Osteocyte (in vitro differentiated cells): ENCODE measurements at places on chromosomes 2 and 18.

DNA sequence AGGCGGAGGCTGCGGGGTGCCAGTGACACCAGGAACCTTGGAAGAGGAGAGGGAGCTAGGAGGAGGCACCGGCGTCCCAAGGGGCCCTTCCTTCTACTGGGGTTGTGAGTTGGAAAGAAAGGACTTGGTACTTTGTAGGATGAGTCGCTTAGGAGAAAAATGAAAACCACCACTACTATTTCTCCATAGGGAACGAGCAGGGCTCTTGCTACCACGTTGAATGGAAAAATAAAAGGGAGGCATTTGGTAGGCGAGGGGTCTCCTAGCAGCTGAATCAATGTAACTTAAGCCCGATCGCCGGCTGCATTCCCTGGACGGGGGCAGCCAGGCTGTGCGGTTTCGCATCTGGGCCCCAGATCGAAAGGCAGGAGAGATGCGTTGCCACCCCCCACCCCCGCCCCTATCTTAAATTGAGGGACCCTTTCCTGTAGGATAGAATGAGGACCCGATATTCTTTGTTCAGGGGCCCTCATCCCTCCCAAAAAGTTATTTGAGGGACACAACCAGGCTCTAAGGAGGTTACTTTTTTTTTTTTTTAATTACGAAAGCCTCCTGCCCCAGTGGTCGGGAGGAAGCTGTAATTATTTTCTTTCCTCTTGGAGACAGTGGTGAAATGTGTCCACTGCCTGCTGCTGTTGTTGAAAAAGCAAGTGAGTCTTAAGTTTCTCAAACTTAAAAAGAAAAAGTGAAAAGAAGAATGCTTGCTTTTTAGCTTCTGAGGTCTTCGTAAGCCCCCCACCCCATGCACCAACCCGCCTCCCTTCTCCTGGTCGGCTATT is 1.3 kb downstream of the IGFBP2 start:
- no peak for DNase-seq

DNA sequence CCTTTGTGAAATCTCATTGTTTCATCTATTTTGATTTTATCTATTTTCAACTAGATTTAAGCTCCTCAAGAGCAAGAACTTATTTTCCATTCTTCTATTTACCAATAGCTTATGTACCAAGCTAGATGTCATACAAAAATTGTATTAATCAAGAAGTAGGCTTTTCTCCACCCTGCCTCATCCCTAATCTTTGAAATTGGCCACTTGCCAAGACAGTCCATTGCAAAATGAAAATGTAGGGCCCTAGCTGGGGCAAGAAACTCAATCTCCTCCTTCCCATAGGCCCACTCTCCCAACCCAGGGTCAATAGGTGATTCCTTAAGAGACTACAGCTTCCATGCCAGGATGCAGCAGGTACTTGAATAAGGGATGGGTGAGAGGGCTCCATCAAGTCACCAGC is 39.3 kb upstream of the STPG4 start:
- DNase-seq = no peak

GRCh38 chr2:202689898-202690297 is 55.1 kb downstream of the FAM117B start:
- DNase-seq = no peak

GRCh38 chr2:26942543-26943295 is 27.7 kb upstream of the MAPRE3 start:
- DNase-seq = no peak

DNA sequence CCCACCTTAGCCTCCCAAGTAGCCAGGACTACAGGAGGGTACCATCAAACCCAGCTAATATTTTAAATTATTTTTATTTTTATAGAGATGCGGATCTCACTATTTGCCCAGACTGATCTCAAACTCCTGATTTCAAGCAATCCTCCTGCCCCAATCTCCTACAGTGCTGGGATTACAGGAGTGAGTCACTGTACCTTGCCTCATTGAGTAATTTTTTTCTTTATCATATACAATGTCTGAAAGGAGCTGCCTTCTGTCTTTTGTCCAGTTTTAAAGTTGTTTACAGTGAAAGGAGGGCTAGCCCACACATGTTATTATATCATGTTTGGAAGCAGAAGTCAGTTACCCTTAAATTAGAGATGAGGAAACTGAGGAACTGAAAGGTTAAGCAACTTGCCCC is 32.5 kb downstream of the PRKRA start:
- no peak for DNase-seq

DNA sequence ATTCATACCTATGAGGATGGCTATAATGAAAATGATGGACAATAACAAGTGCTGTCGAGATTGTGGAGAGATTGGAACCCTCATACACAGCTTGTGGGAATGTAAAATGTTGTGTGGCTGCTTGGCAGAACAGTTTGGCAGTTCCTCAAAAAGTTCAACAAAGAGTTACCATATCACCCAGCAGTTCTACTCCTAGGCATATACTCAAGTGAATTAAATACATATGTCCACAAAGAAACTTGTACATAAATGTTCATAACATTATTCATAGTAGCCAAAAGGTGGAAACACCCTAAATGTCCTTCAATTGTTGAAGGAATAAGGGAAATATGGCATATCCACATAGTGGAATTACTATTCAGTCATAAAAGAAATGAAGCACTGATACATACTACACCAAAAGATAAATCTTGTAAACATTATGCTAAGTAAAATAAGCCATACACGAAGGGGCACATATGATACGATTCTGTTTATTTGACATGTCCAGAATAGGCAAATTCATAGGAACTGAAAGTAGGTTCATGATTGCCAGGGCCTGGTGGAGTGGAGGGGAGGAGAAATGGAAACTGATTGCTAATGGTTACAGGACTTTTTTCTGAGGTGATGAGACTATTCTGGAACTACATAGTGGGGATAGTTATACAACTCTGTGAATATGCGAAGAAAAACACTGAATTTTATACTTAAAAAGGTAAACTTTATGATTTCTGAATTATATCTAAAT is 92.1 kb downstream of the ADAM23 start:
- DNase-seq = no peak

DNA sequence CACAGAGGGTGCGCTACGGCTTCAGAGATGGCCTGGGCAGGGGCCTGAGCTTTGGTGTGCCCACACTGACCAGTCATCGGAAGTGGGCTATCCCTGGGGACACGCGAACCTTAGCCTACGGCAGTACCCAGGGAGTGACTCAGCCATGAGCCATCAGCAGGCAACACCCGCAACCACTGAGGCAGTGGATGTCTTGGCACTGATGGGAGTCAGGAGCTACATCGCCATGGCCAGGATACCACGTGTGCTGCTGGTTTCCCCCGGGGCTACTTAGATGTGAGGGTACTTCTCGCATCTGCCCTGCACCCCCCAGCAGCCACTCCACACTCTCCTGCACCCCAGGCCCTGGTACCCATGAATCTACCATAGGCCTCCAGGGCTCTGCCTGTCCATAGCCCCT is 12.8 kb upstream of the HPCAL1 start:
- no peak for DNase-seq

DNA sequence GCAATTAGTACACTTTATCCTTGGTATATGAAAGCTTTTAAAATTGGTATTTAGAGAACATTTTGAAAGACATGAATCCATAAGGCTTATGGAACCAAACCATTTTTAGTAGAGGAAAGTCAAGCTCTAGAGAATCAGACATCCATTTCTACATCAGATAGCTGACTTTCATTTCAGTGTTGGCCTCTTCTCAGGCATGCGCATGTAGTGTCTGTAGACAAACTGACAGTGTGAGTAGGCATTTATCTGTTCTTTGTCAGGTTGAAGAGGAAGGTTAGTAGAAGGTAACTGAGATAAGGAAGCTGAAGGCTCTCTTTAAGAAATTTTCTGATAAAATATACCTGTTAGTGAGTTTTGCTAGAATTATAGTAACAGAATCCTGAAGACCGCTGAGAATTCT is 221.9 kb upstream of the SIX3 start:
- DNase-seq = no peak

DNA sequence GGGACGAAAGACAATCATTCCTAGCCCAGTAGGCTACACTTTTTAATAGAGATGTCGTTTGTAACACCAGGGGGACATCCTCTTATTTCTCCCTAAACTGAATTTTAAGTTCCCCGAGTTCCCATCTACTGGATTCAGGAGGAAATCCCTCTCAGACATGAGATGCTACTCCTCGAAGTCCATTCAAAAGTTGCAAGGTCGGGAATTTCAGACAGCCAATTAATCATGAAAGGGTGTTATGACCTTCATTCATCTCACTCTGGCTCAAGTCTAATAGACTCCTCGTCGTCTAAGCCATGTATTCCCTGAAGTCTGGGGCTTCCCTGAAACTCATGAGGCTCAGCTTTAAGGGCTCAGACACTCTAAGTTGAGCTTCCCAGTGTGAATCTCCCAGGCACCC is 1.2 kb upstream of the DSC3 start:
- DNase-seq = no peak

GRCh38 chr2:32572030-32572429 is 55.8 kb upstream of the TTC27 start:
- DNase-seq = no peak

- DNase-seq = no peak
Measured at GRCh38 chr2:231606941-231607340, 14.3 kb downstream of the TEX44 start.

- DNase-seq = no peak
Measured at GRCh38 chr18:46320928-46321711, 216.9 kb downstream of the HAUS1 start.

DNA sequence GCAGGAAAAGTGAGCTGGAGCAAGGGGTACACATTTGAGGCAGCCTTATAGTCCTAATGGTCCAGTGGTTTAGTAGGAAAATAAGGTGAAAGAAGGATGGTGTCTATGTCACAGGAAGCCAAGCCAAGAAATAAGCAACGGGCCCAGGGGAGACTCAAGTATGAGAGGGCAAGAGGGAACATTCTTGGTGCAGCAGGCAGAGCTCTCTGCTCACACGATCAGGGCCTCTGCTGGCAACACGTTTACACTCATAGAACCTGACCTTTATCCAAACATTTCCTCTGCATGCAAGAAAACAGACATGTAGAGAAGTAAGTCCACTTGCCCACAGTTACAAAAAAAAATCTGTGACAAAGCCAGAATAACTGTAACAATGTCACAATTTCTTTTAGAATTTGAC is 32.6 kb upstream of the LRRC30 start:
- DNase-seq = no peak

GRCh38 chr2:142724186-142724585 is 153.3 kb upstream of the KYNU start:
- DNase-seq = no peak

GRCh38 chr18:63741769-63742168 is 33.4 kb upstream of the SERPINB7 start:
- no peak for DNase-seq

DNA sequence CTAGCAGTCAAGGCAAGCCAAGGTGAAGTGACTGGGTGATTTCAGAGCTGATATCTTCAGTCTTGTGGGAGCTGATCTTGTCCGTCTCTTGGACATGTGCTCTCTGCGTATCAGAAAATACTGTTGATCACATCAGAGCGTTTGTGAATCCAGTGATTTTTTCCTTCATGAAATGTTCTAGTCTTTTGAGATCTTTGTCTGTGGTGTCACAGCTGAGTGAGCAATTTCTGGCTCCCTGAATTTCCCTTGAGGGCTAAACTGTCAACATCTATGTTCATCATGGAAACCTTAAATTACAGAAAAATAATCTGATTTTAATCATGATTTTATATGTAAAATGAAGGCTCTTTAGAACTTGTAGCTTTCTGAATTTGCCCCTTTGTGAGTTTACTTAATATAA is 432.0 kb downstream of the CCDC85A start:
- no peak for DNase-seq

DNA sequence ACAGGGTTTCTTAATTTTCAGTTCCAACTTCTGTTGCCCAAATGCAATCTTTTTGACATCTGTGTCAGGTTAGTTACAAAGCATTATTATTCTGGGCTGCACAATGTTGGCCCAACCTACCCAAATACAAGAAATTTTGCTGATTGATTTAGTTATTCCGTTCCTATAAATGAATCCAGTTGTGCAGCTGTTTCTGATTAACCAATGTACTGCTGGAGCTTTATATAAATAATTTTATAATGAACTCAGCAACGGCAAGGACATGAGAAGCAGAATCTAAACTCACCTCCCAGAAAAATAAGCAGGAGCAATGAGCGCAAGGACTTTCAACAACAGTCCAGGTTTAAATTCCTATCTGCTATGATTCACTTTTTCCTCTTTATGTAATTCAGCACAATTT is 76.3 kb upstream of the WIPF1 start:
- no peak for DNase-seq

DNA sequence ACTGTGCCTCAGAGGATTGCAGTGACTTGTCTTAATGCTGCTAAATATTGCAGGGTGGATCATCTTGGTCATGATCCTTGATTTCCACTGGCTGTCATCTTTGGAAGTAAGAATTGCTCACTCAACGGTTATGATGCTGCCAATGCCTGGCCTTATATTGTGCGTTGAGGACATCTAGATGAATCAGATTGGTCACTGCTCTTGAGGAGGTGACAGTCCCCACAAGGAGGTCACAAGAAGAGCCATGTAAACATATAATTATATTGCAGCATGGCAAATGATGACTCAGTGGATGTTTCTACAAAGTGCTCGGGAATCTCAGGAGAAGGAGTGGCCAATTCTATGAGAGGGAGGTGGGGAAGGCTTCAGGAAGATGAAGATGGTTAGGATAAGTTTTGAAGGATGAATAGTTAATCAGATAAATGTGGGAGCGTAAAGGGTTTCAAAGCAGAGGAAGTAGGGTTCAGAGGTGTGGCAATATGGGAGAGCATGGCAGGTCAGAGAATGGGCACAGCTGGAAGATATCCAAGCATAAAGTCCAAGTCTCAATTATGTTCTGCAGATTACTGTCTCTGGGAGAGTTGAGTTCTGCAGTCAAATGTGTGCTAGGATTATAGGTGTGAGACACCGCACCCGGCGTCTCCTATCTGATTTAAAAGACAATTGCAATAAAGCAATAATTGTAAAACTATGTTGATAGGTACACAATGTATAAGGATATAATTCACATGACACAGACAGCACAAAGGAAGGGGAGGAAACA is 21.3 kb upstream of the TMEM131 start:
- DNase-seq = peak; percentile 30

DNA sequence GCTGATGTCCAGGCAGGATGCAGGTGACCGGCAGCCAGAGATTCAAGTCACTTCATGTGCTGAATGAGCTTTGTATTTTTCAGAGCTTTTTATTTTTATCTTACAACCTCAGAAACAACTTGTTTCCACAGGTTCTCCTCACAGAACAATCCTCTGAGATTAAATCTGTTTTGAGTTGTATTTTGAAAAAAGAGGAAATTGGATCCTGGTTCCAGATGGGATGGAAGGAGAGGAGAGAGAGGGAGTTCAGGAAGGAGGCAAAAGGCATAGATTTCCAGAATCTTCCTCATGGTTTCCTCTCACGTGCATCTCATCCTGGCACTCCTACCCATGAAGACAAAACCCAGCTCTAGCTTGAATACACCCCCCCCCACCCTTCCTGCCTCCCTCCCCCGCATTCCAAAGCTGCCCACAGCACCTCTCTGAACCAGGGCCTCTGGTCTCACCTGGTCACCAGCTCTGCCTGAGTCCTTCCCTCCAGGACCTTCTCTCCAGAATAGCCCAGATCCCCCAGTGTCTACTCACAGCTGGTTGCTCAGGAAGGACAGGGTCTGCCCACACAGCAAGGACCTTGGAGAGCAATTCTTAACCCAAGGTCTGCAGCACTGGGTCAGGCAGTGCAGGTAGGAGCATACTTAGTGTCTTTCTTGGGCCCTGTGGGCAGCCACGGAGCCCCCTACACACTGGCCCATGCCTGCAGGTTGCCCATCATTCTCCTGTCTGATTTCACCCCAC is 104.7 kb downstream of the ZFP36L2 start:
- DNase-seq = no peak
